Uterus (tissue), 4 donors: ENCODE measurements at places on chromosomes 7 and 10. TPM values are rescaled to one million over a fixed set of nuclear protein-coding genes. Genes with fewer than 3 reads are reported as not detected.

Gene ITIH2
- total RNA-seq = not detected

Gene GIMAP4
- 39.0 TPM for total RNA-seq

Gene PRR15
- total RNA-seq = 1.8 TPM

Gene CDNF
- 3.8 TPM for total RNA-seq

Gene ERVW-1
- not detected for total RNA-seq

Gene CTAGE4
- total RNA-seq = 0.26 TPM

DNA sequence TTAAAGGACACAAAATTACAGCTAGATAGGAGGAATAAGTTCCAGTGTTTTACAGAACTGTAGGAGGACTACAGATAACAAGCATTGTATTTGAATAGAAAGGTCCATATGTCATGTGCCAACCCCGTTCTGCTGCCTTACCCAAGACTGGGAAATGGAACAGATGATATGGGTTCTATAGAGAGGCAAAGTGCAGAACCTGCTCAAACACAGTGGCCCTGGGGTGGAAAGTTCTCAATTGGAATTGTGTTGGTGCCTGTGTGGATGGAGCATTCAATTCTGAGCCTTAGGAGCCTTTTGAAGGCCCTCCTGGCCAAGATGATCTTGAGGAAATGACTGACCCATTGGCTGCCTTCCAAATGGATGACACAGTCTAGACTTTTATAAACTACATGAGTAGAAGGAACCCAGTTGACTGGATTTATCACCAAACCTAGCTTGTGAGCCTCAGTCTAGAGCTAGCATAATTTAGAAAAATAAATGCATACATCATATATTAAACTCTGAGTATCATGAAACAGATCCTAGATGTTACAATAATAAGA, 4.1 kb upstream of the PRSS1 start:
- DNase-seq = no peak

DNA sequence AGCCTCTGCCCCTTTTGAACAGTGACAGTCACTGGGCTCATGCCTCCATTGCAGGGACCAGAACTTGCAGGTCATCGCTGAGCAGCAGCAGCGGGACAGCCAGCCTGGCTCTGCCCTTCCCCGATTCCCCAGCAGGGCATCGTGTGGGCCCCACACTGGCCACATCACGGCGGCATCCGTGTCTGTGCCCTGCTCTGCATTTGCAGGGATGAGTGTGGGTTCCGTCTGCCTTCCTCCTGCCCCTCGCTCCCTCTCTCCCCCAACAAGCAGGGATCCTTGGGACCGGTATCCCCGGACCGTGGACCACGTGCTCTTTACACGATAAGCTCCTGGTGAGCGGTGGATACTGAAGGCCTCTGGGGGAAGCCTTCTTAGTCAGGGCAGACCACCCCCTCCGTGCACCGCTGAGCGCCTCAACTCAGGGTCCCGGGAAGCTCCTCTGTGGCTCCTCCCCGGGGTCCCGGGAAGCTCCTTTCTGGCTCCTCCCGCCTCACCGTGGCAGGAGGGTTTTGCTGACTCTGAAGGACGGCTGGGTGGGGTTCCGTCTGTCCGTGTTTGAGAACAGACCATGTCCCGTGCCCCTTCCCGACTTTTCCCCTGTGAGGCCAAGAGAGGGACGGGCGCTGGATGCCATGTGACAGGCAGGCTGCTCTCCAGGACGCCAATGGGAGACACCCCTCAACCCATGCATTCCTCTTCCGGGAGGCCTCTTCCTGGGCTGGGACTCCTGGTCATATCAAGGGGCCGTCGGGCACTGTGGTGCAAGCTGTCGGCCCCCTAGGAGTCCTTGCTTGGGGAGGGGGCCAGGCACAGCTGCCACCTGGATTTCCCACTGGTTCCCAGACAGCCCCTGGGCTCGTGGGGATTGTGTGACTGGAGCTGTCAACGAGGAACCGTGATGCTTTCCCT, 23.5 kb upstream of the NKX6-2 start:
- DNase-seq = no peak

- DNase-seq = no peak
Observed at GRCh38 chr7:106243893-106244292, 40.9 kb downstream of the NAMPT start.

DNA sequence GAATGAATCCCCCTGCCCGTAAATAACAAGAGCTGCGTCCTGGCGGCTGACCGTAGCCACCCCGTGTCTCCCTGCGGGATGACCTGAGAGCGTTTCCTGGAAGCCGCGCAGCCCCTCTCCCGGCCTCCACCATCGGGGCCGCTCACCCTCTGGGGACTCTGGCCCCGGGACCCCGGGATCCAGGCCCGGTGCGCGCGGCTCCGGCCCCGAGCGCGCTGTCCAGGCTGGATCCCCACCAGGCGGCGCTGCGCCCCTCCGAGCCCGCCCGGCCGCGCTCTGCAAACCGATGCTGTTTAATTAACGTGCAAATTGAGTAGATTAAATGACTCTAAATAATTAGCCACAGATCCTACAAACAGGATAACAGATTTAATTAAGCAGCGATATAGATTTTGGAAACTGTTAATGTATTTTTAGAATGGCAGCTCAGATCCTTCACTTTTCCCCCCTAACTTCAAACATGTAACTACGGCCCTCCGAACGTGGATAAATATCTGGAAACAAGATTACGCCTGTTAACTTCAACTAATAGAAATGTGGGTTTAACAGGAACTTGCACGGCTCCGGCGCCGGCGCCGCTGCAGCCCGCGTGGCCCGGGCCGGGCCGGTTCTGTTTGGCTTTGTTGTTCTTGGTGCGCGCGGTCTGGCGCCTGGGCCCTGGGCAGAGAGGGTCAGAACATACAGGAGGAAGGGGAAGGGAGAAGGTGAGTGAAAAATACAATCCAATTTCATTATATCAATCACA, 7.1 kb upstream of the UNCX start:
- DNase-seq = no peak

- DNase-seq = no peak
Observed at GRCh38 chr7:16318463-16318862, 102.9 kb downstream of the CRPPA start.

DNA sequence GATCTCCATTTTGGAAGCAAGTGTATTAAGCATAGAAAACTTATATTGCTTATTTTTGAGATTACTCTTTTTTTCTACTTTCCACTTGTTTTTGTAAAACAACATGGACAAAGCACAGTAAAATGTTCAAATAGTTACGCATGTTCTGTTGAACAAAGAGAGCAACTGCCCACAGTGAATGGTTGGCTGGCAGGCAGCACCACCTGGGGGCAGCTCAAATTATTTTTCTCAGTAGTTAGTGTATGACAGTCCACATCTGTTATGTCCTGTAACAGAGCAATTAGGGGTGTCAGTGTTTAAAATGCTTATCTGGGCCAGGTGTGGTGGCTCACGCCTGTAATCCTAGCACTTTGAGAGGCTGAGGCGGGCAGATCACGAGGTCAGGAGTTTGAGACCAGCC, 46.1 kb upstream of the CACUL1 start:
- no peak for DNase-seq

DNA sequence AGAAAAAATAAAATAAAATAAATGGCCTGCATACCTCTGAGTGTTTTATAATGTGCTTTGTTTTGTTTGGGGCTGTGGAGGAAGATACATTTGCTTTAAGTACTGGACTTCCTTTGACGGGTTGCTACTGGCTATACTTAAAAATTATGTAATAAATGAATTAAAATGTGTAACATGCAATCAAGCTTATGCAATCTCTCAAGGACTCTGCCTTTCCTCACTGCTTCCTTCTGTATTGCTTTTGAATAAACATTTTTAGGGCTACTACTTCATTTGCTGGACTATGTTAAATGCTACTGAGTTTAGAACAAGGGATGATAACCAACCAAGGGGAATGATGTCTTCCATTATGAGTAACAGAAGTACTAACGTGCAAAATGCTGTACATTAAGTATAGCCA, 91.6 kb downstream of the ETV1 start:
- DNase-seq = no peak

DNA sequence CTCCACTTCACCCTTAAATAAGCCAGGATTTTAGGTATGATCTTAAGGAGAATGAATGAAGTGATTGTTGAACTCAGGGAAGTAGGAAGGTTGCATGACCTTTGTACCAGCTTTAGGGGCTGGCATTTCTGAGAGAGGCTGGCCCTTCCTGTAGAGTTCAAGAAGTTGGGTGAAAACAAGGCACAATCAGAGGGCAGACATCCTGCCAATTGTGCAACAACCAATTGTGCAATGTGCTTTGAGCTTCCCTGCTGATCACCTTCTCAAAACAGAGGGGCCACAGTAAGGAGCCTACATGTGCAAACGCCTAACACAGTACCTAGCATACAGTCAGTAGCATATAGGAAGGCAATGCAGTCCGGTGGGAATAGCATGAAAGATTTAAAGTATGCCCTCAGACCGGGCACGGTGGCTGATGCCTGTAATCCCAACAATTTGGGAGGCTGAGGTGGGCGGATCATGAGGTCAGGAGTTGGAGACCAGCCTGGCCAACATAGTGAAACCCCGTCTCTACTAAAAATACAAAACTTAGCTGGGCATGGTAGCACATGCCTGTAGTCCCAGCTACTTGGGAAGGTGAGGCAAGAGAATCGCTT, 5.4 kb downstream of the CPVL start:
- no peak for DNase-seq

- no peak for DNase-seq
Observed at GRCh38 chr10:63300801-63301200, 165.0 kb downstream of the JMJD1C start.
